Gastroesophageal sphincter (tissue), 4 donors: ENCODE measurements at places on chromosomes 12 and 14.

DNA sequence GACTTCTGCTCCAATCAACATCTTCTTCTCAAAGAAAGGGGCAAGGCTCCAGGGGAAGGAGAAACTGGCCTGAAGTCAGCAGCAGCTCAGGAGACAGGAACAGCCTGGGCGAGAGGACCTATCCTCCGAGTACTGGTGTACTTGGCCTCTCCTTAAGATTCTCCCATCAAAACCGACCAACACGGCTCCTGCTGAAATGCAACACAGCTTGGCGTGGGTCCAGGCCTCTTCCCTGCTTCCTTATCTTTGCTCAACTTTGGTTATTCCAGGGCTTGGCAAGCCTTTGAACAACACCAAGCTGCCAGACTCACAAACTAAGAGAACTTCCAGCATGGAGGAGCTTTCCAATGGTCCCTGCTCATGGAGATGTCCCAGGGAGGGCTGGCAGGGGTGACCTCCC is 377.4 kb downstream of the BCL11B start:
- no peak for ATAC-seq

- no peak for ATAC-seq
Observed at GRCh38 chr12:53131844-53132243, 28.6 kb downstream of the SOAT2 start.

DNA sequence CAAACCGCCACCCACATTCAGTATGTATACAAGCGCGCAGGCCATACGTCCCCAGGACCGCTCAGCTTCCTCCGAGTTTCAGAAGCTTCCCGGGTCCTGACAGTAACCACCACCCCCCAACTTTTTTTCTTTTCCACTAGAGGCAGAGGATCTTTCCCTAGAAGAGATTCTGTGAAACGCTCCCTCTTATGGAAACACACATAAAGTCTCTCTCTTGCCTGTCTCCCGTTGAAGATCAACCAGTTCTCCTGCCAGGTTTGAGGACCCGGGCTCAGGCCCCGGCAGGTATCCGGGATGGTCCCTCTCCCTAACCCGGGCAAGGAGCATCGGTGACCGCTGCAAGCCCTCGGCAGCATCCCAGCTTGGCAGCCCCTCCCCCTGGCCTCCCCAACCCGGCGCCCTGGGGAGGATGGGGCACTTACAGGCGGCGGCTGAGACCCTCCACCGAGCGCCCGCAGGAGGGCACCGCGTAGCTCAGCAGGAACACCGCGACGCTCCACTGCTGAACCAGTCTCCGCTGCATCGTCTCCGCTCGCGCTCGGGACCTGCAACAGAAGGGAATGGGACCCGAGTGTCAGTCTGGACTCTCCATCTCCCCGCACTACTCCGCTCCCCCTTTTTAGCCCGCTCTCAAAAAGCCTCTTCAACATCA is 3.4 kb downstream of the PTHLH start:
- peak; percentile 29 for ATAC-seq

GRCh38 chr12:67154901-67155300 is 114.3 kb upstream of the CAND1 start:
- ATAC-seq = no peak

GRCh38 chr14:105986894-105987284 is 460.5 kb downstream of the TMEM121 start:
- ATAC-seq = no peak

DNA sequence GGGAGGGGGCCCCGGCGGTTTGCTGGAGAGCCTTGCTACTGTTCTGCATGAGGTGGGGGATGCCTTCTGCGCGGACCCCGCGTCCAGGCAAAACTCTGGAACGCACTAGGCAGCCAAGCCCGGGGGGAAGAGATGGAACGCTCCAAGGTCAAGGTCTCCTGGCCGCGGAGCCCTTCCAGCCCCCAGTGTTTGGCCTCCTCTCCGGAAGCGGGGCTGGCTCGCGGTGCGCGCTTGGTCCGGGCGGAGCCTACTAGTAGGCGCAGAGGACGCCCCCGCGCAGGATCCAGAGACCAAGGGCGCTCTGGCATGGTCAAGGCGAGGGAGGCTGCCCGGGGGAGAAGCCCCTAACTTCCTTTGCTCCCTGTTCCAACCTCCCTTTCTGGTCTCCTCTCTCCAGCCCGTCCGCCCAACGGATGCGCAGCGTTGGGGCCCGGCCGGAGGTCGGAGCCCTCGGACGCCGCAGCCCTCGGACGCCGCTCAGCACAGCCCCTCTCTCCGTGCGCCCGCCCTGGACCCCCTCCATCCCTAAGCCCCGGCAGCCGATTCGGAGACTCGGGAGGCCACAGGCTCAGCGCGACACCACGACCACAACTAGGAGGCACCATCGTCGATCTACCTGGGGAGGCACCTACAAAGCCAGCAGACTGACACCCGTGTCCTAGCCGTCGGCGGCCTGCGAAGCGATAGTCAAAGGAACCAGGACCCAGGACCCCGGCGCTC is 669 bp upstream of the KCNK13 start:
- no peak for ATAC-seq

DNA sequence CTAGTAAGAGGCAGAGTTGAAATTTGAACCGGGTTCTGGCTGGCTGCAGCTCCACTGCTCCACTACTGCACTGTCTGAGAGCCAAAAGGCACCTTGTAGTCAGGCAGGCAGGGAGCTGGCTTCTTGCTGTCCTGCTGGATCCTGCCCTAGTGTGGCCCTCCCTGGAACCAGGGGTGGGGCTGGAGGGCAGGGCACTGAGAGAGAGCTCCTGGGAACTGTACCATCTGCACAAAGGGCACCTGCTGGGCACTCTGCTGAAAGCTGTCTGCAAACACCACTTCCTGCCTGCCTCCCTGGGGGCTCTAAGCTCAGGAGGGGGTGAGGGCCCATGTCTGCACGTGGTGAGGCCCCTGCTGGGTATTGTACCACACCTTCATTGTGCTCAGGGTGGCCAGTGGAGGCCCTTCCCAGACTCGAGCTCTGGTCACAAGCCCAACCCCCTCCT is 19.0 kb upstream of the TCL1B start:
- no peak for ATAC-seq

DNA sequence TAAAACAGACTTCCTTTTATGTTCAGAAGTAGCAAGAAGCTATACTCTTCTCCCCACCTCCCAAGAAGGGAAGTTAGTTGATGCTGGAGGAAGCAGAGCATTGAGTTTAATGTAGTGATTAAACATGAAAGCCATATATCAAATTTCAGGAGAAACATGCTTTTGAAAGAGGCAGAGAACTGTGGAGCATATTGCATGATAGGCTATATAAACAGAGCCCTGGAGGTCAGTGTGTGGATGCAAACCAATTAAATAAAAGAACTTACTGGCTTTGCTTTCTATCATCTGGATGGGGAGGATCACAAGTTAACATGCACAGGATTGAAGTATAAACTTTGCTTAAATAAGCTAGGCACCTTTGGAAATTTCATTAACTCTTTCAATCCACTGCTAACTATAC is 94.1 kb downstream of the MSRB3 start:
- ATAC-seq = no peak

- no peak for ATAC-seq
Observed at GRCh38 chr12:112096070-112096469, 12.5 kb downstream of the NAA25 start.

GRCh38 chr12:58656254-58657009 is 263.9 kb downstream of the LRIG3 start:
- ATAC-seq = no peak
